ENCODE measurements at places on chromosomes 3 and 15.

DNA sequence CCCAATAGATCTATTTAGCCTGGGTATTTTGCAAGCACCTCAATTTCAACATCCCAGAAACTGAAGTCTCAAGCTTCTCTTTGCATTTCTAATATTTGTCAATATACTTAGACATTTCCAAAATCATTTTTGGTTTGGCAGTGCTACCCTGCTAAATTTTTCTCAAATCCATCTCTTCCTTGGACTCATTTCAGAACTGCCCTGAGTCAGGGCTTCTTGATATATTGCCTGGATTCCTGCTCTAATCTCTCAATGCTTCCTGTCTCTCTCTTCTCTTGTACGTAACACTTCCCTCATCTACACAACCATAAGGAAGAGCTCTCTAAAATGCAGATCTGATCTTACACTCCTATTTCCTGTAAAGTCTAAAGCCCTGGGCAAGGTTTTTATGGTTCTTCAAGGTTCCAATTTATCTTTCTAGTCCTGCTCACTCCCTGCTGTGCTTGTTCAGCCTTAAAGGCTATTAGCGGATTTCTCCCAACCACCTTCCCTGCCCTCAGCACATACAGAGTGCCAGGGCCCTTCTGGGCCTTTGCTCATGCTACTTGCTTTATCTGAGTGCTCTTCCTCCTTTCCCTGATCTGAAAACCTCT, 53.0 kb upstream of the MME start:
- DNase-seq, result no peak

DNA sequence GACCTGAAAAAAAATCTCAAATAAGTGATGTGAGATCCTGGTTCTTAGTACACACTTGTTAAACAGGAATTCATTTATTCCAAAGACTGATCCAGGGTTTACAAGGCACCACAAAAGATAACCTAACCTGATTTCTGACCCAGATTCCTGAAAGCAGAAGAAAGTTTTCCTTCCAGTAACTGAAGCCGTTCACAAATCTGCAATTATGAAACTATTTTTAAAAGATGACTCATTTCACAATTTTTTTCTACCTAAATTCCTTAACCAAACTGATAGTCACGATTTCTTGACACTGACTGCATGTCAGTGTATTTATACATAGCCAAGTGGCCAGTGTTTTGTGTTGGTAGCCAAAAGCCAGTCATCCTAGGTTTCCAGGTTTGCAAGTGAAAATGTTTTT, 17.1 kb downstream of the SLC9A9 start:
- DNase-seq, result no peak

GRCh38 chr3:71416876-71417275, 166.7 kb downstream of the FOXP1 start:
- DNase-seq, result peak; percentile 40

- DNase-seq, result peak; percentile 38
Observed at GRCh38 chr3:129001806-129002572, 885 bp downstream of the EFCC1 start.

GRCh38 chr3:157282261-157283191, 122.6 kb upstream of the CCNL1 start:
- DNase-seq, result no peak

DNA sequence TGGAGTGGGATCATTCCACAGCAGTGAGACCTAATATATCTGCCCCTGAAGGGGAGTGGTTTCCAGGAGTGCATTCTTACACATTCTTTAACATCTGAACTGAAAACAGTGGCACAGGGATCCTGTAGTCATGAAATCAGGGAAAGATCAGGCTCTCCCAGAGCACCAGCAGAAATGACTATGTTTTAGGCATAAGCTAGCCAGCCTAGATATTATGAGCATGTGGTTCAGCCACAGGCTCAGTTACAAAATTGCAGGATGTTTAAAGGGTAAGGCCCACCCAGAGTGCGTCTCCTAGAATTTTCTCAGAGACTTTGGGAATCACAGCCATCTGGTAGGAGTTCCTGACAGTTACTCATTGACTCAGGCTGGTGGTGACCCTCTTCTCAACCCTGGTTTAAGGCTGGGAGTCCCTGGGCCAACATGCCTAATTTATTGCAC, 20.9 kb downstream of the FSTL1 start:
- no peak for DNase-seq

GRCh38 chr15:63022181-63022580, 20.4 kb upstream of the TPM1 start:
- no peak for DNase-seq

DNA sequence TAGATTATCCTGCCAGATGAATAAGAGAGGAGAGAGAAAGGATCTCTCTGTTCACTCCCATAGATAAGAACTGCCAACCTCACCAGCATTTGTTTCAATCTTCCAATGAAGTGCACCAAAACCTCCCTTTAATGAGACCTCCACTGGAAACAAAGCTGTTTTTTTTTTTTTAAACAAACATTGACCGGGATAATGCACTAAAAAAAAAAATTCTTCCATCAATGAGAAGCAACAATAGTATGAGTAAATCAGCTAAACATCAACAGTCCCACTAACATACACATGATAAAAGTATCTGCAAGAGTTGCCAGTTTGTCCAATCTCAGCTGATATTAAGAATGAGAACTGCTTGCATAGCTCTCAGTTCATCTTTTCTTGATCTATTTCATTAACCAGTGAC, 19.9 kb downstream of the TJP1 start:
- no peak for DNase-seq

GRCh38 chr3:81470524-81471278, 290.7 kb downstream of the GBE1 start:
- DNase-seq, result no peak

DNA sequence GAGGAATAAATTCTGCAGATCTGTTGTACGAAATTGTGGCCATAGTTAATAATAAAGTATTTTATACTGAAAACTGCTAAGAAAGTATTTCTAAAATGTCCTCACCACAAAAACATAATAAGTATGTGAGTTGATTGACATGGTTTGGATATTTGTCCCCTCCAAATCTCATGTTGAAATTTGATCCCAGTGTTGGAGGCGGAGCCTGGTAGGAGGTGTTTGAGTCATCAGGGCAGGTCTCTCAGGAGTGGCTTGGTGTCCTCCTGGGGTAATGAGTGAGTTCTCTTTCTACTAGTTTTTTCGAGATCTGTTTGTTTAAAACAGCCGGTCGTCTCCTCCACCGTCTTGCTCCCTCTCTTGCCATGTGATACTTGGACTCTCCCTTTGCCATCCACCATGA, 424.1 kb upstream of the KCNMB2 start:
- no peak for DNase-seq

- no peak for DNase-seq
Observed at GRCh38 chr3:185313693-185314246, 49.2 kb upstream of the MAP3K13 start.

DNA sequence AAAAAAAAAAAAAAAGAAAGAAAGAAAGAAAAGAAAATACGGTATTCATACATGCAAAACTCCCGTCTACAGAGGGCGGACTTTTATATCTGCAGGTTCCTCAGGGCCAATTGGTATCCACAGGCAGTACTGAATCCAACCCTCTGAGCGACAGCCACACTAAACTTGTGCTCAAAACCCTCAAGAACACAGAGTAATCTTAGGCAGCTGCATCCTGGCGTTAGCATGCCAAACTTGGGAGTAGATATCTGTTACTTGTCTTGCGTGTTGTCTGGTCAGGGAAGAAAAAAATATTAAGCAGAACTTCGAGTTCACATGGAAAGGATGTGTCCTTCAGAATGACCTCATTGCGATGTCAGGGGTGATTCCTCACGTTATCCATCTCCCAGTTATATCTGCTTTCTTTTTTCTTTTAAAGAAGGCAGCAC, 12.8 kb downstream of the SNAP23 start:
- DNase-seq, result no peak

GRCh38 chr3:136916223-136916622, 41.6 kb upstream of the IL20RB start:
- DNase-seq, result no peak

DNA sequence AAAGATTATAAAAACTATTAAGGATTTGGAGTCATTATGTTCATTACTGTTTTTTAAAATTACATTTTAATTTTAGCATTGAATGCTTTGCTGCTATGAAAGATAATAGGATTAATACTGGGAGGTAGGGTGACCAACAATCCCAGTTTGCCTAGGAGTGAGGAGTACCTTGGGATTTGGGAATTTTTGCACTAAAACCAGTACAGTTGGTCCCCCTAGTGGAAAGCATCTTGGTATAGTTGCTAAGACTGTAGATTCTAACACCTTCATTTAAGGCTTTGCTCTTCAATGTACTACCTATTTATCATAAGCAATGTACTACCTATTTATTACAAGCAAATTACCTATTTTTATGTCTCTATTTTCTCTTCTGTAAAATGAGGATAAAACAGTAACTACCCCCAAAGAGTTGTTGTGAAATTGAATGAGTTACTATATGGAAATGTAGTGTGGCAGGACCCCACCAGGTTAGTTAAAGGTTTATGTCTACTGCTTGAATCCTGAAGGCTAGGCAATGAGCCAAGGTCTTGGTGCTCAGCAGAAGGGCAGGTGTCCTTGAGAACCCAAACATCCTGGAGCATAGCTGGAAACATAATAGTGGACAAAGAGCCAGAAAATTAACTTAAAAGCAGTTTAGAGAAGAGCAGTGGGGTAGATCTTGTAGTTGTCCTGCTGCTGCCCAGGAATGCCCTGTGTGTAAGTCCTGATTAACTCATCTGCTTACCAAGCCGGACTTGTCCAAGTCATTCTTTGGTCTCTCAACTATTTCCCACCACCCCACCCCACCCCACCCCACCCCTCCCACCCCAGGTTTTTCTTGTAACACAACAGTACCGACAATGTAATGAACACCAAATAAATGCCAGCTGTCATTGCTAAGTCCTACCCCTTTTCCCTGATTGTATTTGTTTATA, 49.2 kb upstream of the NMD3 start:
- DNase-seq, result no peak

- no peak for DNase-seq
Observed at GRCh38 chr3:134474956-134475355, 10.8 kb downstream of the ANAPC13 start.

- no peak for DNase-seq
Observed at GRCh38 chr3:17221529-17221928, 336.8 kb downstream of the PLCL2 start.

DNA sequence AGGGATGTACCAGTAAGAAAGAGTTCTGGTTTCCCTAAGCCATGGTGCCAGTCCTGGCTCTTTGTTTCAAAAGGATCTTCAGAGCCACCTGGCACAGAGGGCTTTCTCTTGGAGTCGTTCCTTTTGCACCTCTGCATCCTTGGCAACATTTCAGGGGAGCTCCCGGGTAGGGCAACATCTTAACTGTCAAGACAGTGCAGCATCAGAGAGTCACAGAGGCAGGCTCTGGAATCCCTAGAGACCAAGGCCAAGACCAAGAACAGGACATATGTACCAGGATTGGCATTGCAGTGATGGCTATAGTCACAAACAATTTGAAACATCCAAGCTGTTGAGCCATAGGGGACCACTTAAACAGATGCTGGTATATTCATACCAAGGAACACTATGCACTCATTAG, 129.4 kb upstream of the ADPGK start:
- no peak for DNase-seq

DNA sequence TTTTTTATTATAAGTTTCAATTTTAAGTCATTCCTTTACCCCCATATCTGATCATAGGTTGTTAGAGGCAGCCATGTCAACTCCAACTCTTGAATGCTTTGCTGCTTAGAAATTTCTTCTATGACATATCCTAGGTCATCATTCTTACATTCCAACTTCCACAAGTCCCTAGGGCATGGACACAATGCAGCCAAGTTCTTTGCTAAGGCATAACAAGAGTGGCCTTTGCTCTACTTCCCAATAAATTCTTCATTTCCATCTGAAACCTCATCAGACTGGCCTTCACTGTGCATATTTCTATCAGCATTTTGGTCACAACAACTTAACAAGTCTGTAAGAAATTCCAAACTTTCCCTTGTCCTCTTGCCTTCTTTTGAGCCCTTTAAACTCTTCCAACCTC, 28.5 kb downstream of the TRIM42 start:
- no peak for DNase-seq

- DNase-seq, result no peak
Observed at GRCh38 chr3:182715006-182715405, 78.3 kb upstream of the ATP11B start.

GRCh38 chr15:93001881-93002280, 87.1 kb downstream of the RGMA start:
- DNase-seq, result no peak

DNA sequence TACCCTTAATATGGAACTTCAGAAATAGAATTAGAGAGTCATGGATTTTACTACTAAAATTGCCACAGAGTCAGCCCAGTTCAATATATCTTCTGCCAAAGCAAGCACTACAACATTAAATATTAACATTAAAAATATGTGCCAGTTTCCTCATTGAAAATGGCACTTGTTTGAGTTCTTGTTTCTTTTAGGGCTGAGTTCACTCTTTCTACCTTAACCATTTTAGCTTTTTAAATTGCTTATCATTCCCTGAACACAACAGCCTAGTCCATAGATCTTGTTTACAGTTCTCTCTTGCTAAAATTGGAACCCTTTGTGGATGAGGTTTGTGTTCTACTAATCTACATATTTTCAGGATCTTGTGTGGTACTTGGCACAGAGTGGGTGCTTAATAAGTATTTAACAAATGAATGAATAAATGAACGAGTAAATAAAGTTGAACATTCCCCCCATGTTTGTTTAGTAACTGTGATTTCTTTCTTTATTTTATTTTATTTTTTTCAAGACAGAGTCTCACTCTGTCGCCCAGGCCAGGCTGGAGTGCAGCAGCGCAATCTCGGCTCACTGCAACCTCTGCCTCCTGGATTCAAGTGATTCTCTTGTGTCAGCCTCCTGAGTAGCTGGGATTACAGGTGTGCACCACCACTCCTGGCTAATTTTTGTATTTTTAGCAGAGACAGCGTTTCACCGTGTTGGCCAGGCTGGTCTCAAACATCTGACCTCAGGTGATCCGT, 46.0 kb upstream of the SLC7A14 start:
- DNase-seq, result no peak

DNA sequence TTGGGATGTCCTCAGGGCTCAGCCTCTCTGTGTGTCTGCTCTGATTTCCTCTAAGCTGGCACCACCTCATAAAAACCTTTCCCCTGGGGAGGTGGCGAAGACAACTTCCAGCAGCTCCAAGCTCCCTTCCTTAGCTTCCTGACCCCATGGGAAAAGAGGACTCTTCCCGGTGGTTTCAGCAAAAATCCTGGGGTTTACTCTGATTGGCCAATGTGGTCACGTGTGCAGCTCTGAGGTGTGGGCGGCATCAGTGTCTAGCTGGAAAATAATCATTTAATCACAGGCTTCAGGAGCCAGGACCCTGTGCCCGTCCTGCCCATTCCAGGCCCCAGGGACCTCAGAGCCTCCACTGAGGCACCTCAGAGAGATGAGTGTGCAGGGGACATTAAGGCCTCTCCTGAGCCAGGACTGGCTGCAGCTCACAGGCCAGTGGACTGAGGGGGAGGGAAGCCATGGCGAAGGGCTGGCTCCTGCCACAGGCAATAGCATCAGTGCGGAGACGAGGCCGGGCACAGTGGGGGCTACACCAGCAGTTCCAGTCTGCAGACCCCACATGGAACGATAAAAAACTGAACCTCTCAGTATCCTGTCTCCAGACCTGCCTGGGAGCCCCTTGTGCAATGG, 104.1 kb downstream of the TPRA1 start:
- no peak for DNase-seq

Data from stimulated activated CD4-positive, alpha-beta T cell treated with anti-CD3 and anti-CD28 coated beads, Interleukin-4, amount 100 ng/mL, for 1 hour (primary cell).